ENCODE measurements at places on chromosomes 5 and 9.

DNA sequence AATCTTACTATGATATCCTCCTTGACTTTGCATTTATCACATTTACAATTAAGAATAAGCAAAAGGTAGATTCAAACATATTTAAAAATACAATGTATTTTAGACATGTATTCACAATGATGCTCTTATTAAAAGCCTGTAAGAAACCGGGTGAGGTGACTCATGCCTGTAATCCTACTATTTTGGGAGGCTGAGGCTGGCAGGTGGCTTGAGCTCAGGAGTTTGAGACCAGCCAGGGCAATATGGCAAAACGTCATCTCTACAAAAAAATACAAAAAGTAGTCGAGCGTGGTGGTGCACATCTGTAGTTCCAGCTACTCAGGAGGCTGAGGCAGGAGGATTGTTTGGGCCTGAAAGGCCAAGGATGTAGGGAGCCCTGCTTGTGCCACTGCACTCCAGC is 618.4 kb downstream of the CDH18 start:
- no peak for DNase-seq

- no peak for DNase-seq
These were observed 1.6 kb downstream of the GM2A start for GRCh38 chr5:151254556-151254955.

DNA sequence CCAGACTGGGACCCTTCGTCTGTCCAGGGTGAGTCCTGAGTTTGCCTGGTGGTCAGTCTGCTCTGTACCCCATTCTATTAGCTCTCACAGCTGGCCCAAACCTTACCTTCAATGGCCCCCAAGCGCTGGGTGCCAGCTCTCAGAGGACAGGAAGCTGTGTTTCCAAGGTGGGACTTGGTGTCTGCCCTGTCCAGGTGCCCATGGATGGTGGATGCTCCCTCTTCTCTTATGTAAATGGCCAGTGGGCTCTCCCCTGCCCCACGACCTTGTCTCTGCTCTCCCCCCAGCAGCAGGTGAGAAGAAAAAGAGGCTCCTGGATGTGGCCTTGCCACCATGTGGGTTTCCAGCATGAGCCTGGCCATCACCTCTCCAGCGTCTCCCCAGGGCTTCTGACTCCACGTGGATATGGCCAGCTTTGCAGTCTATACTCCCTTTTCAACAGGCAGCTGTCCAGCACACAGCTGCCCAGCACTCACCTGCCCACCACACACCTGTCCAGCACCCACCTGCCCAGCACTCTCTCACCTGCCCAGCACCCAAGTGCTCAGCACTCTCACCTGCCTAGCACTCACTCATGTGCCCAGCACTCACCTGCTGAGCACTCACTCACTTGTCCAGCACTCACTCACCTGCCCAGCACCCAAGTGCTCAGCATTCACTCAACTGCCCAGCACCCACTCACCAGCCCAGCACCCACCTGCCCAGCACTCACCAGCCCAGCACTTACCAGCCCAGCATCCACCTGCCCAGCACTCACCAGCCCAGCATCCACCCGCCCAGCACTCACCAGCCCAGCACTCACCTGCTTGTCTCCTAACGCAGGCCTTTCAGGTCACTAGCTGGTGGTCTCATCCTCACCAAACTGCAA is 136.2 kb upstream of the IRX2 start:
- no peak for DNase-seq

- no peak for DNase-seq
These were observed 147.8 kb downstream of the OXCT1 start for GRCh38 chr5:41722359-41722950.

- peak; percentile 53 for DNase-seq
These were observed 1.0 kb upstream of the DAB2IP start for GRCh38 chr9:121650217-121651007.

DNA sequence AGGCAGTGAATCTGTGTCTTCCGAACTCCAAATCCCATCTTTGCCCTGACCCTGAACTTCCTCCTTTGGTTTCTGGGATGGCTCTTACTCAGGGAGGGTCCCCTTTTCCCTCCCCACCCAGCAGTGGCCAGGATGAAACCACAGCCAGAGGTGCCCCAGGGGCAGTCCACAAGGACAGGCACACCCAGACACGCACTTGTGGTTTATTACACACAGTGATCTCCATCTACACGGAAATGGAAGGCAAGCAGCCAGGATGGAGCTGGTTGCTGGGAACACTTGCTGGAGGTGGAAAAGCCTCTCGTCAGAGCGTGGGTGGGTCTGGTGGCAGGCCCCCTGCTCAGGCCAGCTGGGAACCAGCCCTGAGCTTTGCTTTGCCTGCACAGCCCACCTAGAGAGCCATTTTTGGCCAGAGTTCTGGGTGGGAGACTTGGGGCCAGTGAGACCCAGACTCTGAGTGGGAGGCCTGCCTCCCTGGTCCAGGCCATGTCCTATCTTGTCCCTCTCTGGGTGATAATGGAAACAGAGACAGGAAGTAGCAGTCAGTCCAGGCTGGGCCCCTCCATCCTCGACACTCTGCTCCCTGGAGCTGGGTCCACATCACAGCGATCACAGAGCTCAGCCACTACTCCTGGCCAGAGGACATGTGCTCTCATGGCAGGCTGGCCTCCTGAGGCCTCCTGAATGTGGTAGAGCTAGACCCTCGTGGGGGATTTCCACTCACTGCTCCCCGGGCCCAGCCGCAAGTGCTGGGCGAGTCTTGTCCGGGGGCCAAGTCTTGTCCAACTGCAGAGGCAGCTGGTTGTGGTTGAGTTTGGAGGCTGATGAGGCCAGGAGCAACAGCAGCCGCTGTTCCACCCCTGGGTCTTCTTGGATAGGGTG is 5.1 kb upstream of the PHYKPL start:
- no peak for DNase-seq

Measured in urothelium cell line (cell line).